ENCODE measurements at places on chromosomes 3 and 15. TPM values are rescaled to one million over a fixed set of nuclear protein-coding genes. Genes with fewer than 3 reads are reported as not detected.
A peak's percentile ranks its signal among the peaks of the same experiment; 100 is the strongest.

The CNBP gene
- 266 TPM for total RNA-seq

The TMEM158 gene
- total RNA-seq = 3.3 TPM

The SPINT1 gene
- total RNA-seq = 0.56 TPM

The ZNF621 gene
- 7.3 TPM for total RNA-seq

The IQCH gene
- total RNA-seq = 2.5 TPM

The CHRNA7 gene
- not detected for total RNA-seq

The TNFSF10 gene
- 1.3 TPM for total RNA-seq

The SMCO1 gene
- total RNA-seq = not detected

The BMF gene
- 1.7 TPM for total RNA-seq

The RARRES1 gene
- total RNA-seq = 1.9 TPM

The LIPH gene
- 0.36 TPM for total RNA-seq

The SERINC4 gene
- not detected for total RNA-seq

The SLC27A2 gene
- not detected for total RNA-seq

The INKA1 gene
- total RNA-seq = 2.3 TPM

The COL6A6 gene
- not detected for total RNA-seq

- DNase-seq = no peak
These were observed 26.6 kb downstream of the CLDN18 start for GRCh38 chr3:138036572-138036971.

- DNase-seq = no peak
These were observed 15.3 kb upstream of the PARP14 start for GRCh38 chr3:122665226-122665786.

DNA sequence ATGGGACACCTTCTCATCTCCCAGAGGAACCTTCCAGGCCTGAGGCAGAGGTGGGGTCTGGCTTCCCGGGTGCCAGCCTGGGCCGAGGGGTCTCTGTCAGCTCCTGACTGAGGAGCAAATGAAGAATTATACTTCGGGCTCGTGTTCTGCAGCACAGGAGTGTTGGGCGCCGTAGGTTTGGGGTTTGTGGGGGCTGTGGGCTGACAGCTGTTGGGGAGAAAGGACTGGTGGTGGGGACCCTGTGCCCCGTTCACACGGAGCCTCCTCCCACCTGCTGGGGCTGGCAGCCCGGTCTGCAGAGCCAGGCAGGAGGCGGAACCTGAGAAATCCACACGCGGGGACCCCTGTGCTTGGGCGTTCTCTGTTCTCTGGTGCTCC is 59.7 kb downstream of the ADAMTS7 start:
- no peak for DNase-seq

DNA sequence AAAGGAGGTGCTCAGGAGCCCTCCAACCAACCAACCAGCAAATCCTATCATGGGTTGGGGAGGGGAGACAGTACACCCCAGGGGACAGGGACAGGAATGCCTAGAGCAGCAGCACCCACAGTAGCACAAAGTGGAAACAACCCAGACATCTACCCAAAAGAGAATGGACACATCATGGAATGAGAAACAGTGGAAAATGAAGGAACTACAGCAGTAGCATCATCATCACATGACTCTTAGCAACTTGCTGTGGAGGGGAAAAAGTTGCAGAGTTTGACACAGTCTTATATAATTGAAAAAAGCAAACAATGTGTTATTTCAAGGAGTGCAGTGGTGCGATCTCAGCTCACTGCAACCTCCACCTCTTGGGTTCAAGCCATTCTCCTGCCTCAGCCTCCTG is 11.0 kb downstream of the C3orf22 start:
- no peak for DNase-seq

DNA sequence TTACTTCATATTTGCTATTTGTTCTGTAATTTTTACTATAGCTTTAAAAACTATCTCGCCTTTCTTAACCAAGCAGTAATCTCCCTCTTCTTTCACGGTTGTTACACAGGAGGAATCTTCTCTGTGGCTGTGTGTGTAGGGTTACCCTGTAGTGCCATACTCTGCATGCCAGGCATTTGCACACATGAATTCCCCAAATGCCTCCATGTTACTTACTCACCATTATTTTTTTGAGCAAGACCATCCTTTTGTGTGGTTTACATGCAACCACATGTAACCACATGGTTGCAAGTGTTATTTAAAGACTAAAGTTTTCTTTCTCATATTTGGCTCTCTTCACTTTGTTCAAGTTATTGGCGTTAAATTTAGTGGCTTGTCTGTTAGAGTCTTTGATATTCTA is 45.5 kb downstream of the HPS3 start:
- DNase-seq = no peak

DNA sequence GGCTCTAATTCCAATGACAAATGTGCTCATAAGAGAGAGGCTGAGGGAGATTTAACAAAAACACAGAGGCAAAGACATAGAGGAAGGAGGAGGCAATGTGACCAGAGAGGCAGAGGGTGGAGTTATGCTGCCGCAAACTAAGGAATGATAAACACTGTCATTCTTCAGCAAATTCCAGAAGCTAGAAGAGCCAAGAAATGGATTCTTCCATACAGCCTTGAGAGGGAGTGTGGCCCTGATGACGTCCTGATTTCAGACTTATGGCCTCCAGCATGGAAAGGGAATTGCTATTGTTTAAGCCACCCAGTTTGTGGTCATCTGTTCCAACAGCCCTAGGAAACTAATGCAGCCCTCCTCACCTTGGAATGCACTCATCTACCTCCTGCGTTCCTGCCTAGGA is 30.5 kb downstream of the CD47 start:
- DNase-seq = peak; percentile 90

- no peak for DNase-seq
These were observed 128.7 kb upstream of the WNT5A start for GRCh38 chr3:55615694-55616295.

- no peak for DNase-seq
These were observed 67.6 kb downstream of the SMAD3 start for GRCh38 chr15:67133026-67133425.

GRCh38 chr3:141288336-141288990 is 56.8 kb downstream of the PXYLP1 start:
- DNase-seq = no peak

GRCh38 chr15:97504031-97504792 is 456.3 kb upstream of the ARRDC4 start:
- peak; percentile 0 for DNase-seq

DNA sequence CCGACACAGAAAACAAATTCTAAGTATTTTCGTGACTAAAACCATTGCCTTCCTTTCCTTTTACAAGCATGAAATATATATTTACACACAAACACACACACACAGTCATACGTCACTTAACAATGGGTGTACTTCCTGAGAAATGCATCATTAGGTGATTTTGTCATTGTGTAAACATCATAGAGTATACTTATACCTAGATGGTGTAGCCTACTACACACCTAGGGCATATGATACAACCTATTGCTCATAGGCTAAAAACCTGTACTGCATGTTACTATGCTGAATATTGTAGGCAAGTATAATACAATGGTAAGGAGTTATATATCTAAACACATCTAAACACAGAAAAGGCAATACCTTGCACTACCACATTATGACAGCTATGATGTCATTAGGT is 28.6 kb downstream of the COL6A5 start:
- DNase-seq = no peak

DNA sequence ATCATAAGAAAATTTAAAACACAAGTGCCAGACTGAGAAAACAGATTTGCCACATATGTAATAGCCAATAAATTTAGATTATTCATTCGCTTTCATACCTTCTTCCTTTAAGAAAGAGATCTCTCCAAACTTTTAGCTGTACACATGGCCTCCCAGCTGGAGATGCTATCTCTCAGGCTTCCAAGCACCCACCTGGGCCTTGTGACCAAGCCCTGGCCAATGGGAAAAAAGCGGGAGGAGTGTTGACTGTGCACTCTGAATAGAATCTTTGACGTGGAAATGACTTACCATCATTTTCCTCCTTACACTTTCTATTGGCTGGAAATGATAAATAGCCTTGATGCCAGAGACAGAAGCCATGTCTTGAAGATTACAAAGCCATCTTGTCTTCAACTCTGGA is 1106.6 kb downstream of the TBL1XR1 start:
- no peak for DNase-seq

DNA sequence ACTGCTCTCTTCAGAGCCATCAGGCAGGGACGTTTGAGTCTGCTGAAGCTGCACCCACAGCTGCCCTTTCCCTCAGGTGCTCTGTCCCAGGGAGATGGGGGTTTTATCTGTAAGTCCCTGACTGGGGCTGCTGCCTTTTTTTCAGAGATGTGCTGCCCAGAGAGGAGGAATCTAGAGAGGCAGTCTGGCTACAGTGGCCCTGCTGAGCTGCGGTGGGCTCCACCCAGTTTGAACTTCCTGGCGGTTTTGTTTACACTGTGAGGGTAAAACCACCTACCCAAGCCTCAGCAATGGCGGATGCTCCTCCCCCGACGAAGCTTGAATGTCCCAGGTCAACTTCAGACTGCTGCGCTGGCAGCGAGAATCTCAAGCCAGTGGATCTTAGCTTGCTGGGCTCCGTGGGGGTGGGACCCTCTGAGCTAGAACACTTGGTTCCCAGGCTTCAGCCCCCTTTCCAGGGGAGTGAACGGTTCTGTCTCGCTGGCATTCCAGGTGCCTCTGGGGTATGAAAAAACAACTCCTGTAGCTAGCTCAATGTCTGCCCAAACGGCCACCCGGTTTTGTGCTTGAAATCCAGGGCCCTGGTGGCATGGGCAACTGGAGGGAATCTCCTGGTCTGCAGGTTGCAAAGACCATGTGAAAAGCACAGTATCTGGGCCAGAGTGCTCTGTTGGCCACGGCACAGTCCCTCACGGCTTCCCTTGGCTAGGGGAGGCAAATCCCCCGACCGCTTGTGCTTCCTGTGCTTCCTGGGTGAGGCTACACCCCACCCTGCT is 21.1 kb upstream of the ST6GAL1 start:
- no peak for DNase-seq

DNA sequence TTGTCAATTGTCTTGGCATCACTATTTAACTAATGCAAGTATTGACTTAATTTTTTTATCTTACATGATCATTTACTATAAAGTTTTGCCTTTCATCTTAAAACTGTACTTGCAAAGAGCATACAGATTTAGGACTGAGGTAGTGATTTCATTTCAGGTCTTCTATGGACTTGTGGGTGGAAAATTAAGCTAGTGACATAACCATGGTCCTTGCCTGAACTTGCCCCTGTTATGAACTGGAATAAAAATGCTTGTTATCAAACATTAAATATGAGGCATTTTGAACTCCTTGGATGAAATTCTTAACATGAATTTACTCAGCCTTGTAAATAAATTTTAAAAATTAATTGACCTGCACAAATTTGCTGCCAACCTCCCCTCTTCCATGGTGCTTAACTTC is 712.0 kb downstream of the NAALADL2 start:
- DNase-seq = no peak

- DNase-seq = peak; percentile 44
These were observed at the start of gene DRD3 for GRCh38 chr3:114178770-114179368. DRD3 (minus strand) TSS chr3:114179052; CDS start chr3:114171992, 7,060 bp downstream.

GRCh38 chr3:171995486-171995885 is 43.9 kb upstream of the FNDC3B start:
- DNase-seq = no peak

DNA sequence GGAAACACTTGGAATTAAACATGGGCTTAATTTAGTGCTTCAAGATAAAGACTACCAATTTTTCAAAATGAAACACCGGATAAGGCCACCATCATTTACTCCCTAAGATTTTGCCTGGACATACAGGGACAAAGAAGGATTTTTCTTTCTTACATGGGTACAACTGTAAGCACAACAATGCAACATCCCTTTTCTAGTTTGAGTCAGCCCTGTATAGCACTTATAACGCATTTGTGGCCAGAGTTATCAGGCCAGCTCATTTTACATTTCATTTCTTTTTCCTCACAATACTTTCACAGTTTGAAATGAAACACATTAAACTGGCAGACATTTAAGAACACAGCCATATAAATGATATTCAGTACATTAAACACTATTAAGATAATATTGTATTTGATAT is 9.8 kb upstream of the SUCNR1 start:
- DNase-seq = peak; percentile 55

DNA sequence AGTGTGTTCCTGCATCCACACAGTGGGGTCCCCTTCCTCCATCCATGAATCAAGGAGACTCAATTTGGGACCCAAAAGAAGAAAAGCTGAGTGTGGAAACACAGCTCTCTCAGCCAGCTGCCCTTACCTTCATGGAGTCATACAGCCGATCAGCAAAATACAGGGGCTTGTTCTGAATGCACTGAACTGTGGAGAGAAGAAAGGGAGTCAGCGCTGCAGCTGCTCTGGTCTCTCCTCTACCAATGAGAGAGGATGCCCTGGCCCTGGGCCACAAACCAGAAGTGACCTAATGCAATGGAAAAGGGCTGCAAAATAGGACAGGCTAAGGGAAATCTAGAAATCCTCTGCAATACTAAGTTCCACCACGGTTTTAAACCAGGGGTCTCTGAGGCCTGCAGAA is 46.7 kb downstream of the ANXA2 start:
- no peak for DNase-seq

GRCh38 chr3:120559242-120560061 is 36.7 kb upstream of the NDUFB4 start:
- DNase-seq = peak; percentile 85

- DNase-seq = peak; percentile 83
These were observed 130.5 kb upstream of the NR2E3 start for GRCh38 chr15:71679793-71680353.

GRCh38 chr3:13498354-13499060 is 18.4 kb downstream of the HDAC11 start:
- peak; percentile 20 for DNase-seq

GRCh38 chr3:185935465-185936272 is 2.1 kb downstream of the TRA2B start:
- DNase-seq = peak; percentile 37

GRCh38 chr3:125077864-125078263 is 22.1 kb upstream of the HEG1 start:
- no peak for DNase-seq

DNA sequence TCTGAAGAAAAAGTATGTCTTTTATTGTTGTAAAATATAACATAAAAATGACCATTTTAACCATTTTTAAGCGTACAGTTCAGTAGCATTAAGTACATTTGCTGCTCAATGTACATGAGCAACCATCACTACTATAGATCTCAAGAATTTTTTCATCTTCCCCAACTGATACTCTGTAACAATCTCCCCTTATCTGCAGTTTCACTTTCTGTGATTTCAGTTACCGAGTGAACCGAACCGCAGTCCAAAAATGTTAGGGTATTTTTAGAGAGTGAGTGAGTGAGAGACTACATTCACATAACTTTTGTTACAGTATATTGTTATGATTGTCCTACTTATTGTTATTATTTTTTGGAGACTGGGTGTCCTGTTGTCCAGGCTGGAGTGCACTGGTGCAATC is 9.0 kb upstream of the SLC25A26 start:
- DNase-seq = no peak

GRCh38 chr3:46505953-46506352 is 8.2 kb downstream of the RTP3 start:
- DNase-seq = no peak
